NCI-H524 (cell line): ENCODE measurements at places on chromosomes 16 and 17.

DNA sequence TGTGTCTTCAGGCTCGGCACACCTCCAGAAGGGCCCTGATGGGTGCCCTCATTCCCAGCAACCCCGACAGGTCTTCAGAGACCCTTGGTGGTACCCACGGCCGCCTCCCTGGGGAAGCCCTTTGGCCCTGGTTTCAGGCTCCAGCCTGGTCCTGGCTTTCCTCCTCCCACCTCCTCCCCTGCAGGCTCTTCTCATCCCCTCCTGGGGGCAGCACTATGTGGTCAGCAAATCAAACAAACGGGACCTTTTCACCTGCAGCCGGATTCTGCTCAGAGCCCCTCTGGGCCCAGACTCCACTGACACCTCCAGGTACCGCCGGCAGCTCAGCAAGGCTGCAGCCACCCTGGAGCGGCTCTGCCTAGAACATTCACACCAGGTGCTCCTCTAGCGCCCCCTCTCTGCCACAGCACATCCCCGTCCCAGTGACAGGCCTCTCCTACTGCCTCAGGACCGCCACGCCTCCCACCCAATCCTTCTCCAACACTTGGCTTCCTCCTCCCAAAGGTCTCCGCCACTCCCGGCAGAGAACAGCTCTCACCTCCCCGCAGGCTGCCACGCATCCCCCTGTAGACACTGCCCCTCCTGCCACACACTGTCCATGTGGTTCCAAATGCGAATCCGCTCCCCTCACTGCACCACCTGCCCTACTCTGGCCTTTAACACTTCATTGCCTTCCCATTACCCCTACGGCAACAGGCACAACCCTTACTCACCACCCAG lies 12.0 kb downstream of the CORO7 start:
- peak; percentile 36 for DNase-seq

- DNase-seq = no peak
These were observed 47.8 kb downstream of the TNFRSF13B start for GRCh38 chr17:16923904-16924695.

GRCh38 chr17:8896641-8897635 lies 29.5 kb upstream of the PIK3R6 start:
- no peak for DNase-seq

DNA sequence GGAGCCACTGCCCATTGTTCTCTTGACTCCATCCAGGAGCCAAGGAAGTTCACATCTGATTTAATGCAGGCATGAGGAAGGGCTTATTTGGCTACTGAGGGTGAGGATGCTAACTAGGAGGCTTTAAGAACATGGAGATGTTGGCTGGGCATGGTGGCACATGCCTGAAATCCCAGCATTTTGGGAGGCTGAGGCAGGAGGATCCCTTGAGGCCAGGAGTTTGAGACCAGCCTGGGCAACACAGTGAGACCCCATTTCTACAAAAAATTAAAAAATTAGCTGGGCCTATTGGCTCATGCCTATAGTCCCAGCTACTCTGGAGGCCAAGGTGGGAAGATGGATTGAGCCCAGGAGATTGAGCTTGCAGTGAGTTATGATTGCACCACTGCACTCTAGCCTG lies 116.5 kb downstream of the RAP1GAP2 start:
- no peak for DNase-seq

DNA sequence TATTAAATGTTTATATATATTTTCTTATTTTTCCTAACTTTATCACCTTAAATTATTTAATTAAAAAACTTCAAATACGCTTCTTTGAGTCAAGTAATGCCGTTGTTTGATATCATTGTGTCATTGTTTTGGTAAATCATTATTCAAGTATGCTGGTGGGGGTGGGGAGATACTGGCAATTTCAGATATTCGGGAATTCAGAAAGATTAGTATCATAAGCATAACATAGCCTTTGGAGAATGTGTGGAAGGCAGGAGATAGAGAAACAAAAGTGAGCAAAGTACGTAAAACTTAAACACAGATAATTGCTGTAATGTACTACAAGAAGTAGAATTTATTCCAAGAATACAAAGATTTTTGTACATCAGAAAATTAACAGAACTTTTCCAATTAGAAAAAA lies 49.8 kb downstream of the TANC2 start:
- DNase-seq = no peak

GRCh38 chr17:11554042-11554441 lies 44.2 kb upstream of the DNAH9 start:
- DNase-seq = no peak

DNA sequence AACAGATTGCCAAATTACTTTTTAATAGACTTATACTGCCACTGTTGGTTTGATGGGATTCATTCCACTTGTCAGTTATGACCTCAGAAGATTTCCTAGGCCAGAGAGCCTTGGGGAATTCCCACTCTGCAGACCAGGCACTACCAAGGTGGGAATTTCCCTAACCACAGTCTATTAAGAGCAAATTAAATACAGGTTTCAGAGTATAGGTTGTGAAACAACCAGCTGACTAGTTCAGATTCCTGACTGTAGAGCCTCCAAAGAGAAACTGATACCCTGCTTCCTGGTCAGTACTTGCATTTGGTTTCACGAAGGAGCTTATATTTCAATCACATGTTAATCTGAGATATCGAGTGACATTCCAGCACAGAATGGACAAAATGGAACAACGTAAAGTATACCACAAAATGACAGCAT lies 186.5 kb downstream of the STX8 start:
- DNase-seq = no peak
